ENCODE measurements at places on chromosomes 5 and 9. TPM values are rescaled to one million over a fixed set of nuclear protein-coding genes. Genes with fewer than 3 reads are reported as not detected.

Gene CHSY3
- total RNA-seq, result not detected

Gene ARAP3
- 8.6 TPM for total RNA-seq

- H3K27ac ChIP-seq, result no peak overlapping the region
- DNase-seq, result peak; percentile 78
- no peak overlapping the region for H3K4me3 ChIP-seq
- H3K27me3 ChIP-seq, result no peaks in the 10 kb centered on the region
Measured at GRCh38 chr9:100437860-100438805, 11.2 kb downstream of the MSANTD3 start.

DNA sequence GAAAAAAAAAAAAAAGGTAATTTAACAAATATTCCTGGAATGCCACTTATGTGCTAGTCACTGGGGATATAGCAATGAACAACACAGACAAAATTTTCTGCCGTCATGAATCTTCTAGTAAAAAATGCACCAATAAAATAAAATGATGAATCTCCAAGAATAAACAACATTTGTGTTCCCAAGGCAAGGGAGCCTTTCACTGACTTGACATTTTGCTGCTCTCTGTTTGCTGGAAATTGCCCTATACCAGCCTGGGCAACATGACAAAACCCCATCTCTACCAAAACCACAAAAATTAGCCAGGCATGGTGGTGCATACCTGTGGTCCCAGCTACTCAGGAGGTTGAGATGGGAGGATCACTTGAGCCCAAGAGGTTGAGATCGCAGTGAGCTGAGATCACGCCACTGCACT is 64.5 kb upstream of the ERBIN start:
- H3K4me1 ChIP-seq, result no peaks in the 10 kb centered on the region
- H3K27me3 ChIP-seq, result no peaks in the 10 kb centered on the region
- H3K36me3 ChIP-seq, result no peaks in the 10 kb centered on the region

- no peak for DNase-seq
- H3K4me3 ChIP-seq, result no peak overlapping the region
- no peaks in the 10 kb centered on the region for H3K27me3 ChIP-seq
- H3K36me3 ChIP-seq, result no peaks in the 10 kb centered on the region
Measured at GRCh38 chr9:24912767-24913166, 367.1 kb upstream of the IZUMO3 start.

- no peak for DNase-seq
- H3K36me3 ChIP-seq, result no peaks in the 10 kb centered on the region
- H3K27me3 ChIP-seq, result no peaks in the 10 kb centered on the region
- H3K27ac ChIP-seq, result no peak overlapping the region
Measured at GRCh38 chr5:134724872-134725271, 13.5 kb upstream of the CAMLG start.

DNA sequence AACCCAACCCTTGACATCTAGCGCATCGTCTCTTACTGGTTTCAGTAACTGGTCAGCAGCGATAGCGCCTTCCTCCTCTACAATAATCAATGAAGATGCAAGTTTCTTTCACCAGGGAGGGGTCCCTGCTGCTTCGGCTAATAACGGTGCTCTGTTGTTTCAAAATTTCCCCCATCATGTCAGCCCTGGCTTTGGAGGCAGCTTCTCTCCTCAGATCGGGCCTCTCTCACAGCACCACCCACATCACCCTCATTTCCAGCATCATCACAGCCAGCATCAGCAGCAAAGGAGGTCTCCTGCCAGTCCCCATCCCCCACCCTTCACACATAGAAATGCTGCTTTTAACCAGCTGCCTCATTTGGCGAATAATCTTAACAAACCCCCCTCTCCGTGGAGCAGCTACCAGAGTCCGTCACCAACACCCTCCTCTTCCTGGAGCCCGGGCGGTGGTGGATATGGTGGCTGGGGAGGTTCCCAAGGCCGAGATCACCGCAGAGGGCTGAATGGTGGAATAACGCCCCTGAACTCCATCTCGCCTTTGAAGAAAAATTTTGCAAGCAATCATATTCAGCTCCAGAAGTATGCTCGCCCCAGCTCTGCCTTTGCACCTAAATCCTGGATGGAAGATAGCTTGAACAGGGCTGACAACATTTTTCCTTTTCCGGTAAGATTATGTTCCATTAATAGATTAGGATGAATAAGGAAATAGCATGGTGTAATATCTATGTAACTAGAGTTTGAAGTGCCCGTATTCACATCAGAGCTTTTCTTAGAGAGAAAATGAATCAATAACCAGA is 2.2 kb downstream of the CPEB4 start:
- peak; percentile 71 for DNase-seq
- H3K4me3 ChIP-seq, result peak overlapping the region; percentile 96
- H3K27ac ChIP-seq, result peak overlapping the region; percentile 100

- no peak overlapping the region for H3K4me3 ChIP-seq
- H3K4me1 ChIP-seq, result no peaks in the 10 kb centered on the region
Measured at GRCh38 chr5:8767746-8768145, 778.1 kb downstream of the SEMA5A start.

Gene AK1
- 121 TPM for total RNA-seq

DNA sequence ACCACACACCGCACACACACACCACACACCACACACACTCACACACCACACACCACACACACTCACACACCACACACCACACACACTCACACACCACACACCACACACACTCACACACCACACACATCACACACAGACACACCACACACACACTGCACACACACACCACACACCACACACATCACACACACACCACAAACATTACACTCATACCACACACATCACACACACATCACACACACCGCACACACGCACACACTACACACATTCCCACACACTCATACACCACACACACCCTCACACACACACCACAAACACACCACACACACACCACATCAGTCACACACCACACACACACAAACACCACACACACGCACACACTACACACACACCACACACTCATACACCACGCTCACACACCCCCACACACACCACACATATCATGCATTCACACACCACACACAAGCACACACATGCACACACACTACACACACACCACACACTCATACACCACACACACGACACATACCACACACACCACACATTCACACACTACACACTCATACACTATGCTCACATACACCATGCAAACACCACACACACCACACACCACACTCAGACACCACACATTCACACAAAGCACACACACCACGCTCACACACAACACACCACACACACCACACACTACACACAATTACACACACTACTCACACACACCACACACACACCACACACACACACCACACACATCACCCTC is 1.1 kb upstream of the UBE2QL1 start:
- H3K4me3 ChIP-seq, result no peak overlapping the region
- no peaks in the 10 kb centered on the region for H3K36me3 ChIP-seq
- no peak overlapping the region for H3K27ac ChIP-seq
- no peak for DNase-seq
- H3K27me3 ChIP-seq, result peaks cover 16% of the 10 kb centered on the region

- peaks cover 14% of the 10 kb centered on the region for H3K4me1 ChIP-seq
- H3K27ac ChIP-seq, result no peak overlapping the region
- H3K27me3 ChIP-seq, result no peaks in the 10 kb centered on the region
- DNase-seq, result no peak
Measured at GRCh38 chr5:58974601-58975000, 391.7 kb downstream of the RAB3C start.

DNA sequence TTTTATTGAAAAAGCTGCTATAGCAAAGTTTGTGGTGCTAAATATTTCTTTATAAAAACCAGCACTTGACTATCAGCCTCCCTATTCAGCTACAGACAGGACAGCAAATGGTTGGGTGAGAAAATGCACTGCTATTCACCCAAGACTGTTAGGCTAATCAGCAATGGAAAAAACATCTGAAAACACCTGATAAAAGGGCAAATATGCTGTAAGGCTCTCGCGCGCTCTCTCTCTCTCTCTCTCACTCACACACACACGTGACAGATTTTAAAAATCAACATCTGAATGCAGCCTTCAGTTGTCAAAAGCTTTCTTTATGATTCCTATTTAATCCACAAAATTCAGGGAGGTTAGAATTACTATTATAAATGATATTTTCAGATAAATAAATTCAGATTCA is 80.2 kb downstream of the HTR4 start:
- H3K27me3 ChIP-seq, result no peaks in the 10 kb centered on the region
- no peak overlapping the region for H3K27ac ChIP-seq
- H3K4me3 ChIP-seq, result no peak overlapping the region
- no peak for DNase-seq

DNA sequence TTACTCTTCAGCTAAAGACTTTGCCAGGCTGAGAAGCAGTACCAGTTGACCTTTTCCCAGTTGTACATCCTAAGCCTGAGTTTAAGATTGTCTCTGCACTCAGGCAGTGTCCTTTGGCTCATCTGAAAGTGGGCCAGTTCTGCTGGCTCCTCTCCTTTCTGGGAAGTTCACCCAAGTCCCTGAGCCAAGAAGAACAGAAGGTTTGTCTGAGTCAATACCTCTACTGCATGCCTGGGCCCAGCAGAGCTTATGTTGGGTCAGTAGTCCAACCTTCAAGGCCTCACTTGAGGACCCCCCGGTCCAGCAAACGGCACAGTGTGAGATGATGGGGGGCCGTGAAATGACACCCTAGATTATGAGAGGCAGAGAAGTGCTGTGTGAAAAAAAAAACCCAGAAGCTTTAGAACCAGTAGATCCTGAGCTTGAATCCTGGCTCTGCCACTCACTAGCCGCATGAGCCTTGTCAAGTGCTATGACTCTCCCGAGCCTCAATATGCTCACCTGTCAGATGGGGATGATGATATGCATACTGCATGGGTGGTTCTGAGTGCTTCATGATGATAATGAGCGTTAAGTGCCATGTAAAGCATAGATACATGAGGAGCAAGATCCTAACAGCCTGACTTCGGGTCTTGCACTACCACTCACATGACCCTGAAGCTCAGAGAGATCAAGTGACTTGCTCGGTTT is 156.0 kb downstream of the MACROH2A1 start:
- no peak overlapping the region for H3K4me3 ChIP-seq
- H3K27me3 ChIP-seq, result peaks cover 6% of the 10 kb centered on the region
- no peak for DNase-seq
- H3K4me1 ChIP-seq, result peaks cover 10% of the 10 kb centered on the region

Gene ANKRD33B
- 14.5 TPM for total RNA-seq

Gene MEIKIN
- not detected for total RNA-seq

GRCh38 chr5:62083247-62083646 is 222.8 kb upstream of the KIF2A start:
- H3K4me3 ChIP-seq, result no peak overlapping the region
- no peaks in the 10 kb centered on the region for H3K4me1 ChIP-seq
- H3K36me3 ChIP-seq, result no peaks in the 10 kb centered on the region
- H3K27ac ChIP-seq, result no peak overlapping the region
- no peak for DNase-seq

GRCh38 chr9:87063246-87063645 is 115.9 kb upstream of the GAS1 start:
- peaks cover 9% of the 10 kb centered on the region for H3K36me3 ChIP-seq
- H3K27me3 ChIP-seq, result peaks cover 2% of the 10 kb centered on the region
- no peak for DNase-seq
- H3K27ac ChIP-seq, result no peak overlapping the region
- H3K4me1 ChIP-seq, result no peaks in the 10 kb centered on the region

DNA sequence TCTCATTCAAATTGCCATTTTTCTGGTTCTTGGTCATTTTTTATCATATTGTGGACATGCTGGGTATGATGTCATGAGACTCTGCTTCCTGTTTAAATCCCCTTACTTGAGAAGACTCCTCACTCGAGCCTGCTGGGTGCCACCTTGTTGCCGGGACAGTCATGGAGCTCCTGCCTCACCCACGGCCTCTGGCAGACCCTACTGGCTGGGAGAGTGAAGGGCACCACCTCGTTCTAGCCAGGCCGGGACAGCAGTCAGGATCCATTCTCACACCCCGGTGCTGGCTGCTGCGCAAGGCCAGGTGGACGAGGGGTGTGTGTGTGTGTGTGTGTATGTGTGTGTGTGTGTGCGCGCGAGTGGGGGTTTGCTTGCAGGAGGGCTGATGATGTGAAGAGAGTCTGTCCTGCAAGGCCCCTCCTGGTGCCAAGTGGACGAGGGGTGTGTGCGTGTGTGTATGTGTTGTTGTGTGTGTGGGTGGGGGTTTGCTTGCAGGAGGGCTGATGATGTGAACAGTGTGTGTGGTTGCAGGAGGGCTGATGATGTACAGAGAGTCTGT is 4.4 kb downstream of the CEP72 start:
- DNase-seq, result no peak
- H3K4me1 ChIP-seq, result peaks cover 5% of the 10 kb centered on the region
- H3K36me3 ChIP-seq, result no peaks in the 10 kb centered on the region
- peak overlapping the region; percentile 23 for H3K27ac ChIP-seq
- H3K27me3 ChIP-seq, result peaks cover 9% of the 10 kb centered on the region

DNA sequence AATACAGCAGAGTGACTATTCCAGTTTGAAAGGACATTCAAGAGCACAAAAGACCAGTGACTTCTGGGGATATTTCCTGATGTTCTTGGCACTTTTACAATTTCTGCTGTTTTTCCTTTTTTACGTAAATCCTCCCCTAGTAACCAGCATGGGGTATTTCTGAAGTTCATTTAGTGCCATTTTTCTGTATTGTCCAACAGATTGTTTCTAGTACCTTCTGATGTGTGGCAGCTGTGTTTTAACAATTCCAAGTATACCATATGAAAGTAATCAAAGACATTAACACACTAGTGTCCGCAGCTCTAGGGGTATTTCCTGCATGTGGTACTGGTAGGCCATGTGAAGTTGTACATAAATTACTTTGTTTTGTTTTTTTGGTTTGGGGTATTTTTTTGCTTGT is 53.0 kb upstream of the SMARCA2 start:
- H3K27me3 ChIP-seq, result peaks cover 4% of the 10 kb centered on the region
- no peaks in the 10 kb centered on the region for H3K36me3 ChIP-seq
- no peak overlapping the region for H3K4me3 ChIP-seq
- no peak overlapping the region for H3K27ac ChIP-seq

DNA sequence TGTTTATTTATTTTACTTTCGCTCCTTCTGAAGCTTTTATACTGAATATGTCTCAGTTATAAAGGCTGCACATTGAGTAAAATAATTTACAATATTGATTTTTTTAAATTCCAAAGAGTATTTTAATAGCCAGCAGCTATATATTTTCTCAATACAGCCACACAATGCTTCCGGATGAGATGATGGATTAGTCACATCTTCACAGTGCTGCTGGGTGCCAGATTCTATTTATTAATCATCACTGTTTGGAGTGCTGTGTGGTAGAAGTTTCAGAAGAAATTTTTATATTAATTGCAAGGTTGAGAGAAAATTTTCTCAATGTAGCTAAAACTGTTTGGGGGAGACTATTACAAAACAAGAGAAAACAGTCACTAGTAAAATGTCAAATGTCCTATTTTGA is 989.8 kb downstream of the TLE4 start:
- H3K4me1 ChIP-seq, result no peaks in the 10 kb centered on the region
- peaks cover 5% of the 10 kb centered on the region for H3K36me3 ChIP-seq
- DNase-seq, result no peak
- H3K27ac ChIP-seq, result no peak overlapping the region
- no peaks in the 10 kb centered on the region for H3K27me3 ChIP-seq

GRCh38 chr5:142652563-142652962 is 33.3 kb downstream of the FGF1 start:
- H3K36me3 ChIP-seq, result no peaks in the 10 kb centered on the region
- peaks cover 5% of the 10 kb centered on the region for H3K27me3 ChIP-seq
- H3K4me3 ChIP-seq, result no peak overlapping the region
- no peak for DNase-seq
- peaks cover 6% of the 10 kb centered on the region for H3K4me1 ChIP-seq

- peak; percentile 72 for DNase-seq
- H3K36me3 ChIP-seq, result no peaks in the 10 kb centered on the region
- H3K4me3 ChIP-seq, result peak overlapping the region; percentile 61
- peak overlapping the region; percentile 67 for H3K27ac ChIP-seq
- H3K27me3 ChIP-seq, result peaks cover 14% of the 10 kb centered on the region
- H3K4me1 ChIP-seq, result peaks cover 40% of the 10 kb centered on the region
Measured at GRCh38 chr5:137036640-137037039, 462.5 kb downstream of the SPOCK1 start.

Data from glutamatergic neuron (in vitro differentiated cells).